Fibroblast of skin of right quadriceps (primary cell): ENCODE measurements at places on chromosomes 7 and 10.
A peak's percentile ranks its signal among the peaks of the same experiment; 100 is the strongest.

DNA sequence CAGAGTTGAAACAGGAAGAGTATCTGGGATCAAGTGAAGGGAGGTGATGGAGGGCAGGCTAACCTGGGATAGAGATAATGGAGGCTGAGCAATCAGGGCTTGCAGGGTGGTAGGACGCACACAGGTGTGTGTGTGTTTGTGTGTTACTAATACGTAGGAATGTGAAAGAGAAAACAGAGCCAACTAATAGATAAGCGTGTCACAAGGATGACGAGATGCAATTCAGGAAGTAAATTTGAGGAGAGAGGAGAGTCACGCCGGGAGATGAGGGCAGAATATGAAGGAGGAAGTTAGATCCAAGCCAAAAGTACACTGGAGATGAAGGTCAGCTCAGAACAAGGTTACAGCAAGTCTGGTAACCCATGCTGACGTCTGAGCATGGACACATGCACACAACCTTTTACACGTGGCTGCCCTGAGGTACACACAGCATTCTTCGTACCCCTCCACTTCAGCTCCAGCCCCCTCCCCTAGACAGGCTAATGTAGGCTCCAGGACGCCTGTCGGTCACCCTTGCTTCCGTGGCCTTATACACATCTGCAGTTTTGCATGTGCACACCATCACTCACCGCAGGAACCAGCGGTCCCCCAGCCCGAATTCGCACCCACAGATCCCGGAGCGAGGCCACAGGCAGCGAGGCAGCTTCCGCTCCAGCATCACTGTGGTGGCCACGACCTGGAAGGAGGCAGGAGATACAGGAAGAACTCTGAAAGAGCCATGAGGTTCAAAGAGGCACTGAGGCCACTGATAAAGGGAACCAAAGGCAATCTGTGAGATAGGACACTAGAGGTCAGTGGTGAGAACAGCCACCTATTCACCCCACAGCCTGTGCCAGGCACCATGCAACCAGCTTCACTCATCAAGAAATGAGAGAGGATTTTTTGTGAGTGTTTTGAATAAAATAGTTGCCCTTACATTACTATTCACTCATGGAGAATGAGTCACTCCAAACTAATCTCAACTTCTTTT, 23.7 kb upstream of the TRPV6 start:
- DNase-seq, result no peak

DNA sequence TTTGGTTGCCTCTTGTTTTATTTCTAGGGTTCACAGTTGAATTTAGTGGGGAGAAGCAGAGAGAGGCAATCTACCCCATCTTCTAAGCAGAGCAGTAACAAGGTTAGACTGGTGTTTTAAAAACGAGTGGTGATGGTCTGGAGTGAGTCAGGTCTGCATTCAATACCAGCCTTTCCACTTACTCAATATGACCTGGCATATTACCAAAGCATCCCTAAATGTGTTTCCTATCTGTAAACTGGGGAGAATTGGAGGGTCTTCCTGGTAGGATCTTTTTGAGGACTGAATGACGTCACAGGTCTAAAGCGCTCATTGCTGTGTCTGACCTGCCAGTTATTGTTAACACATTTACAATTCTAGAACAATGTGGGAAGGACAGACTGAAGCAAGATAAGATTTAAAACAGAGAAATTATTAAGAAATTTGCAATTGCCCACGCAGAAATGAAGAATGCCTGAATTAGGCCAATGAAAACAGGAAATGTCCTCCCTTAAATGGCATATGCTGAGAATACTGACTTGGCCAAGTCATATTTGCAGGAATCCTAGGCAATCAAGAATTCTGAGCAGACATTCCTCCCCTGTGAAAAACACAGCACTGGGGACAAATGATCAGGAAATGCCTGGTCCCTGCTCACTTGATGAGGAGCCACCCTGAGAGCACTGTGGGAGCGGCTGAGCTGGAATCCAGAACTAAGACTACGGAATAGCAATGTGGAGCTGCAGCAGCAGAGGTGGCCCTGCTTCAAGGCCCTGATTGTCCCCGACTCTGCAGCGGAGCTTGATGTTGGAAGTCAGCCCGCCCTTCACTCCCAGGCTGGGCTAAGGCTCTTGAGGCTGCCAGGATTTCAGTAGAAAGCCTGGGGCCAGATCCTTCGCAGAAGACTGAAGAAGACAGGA, 184.5 kb upstream of the CXCL12 start:
- DNase-seq, result peak; percentile 94

- no peak for DNase-seq
Observed at GRCh38 chr10:97577701-97578100, 5.1 kb downstream of the ANKRD2 start.

- peak; percentile 14 for DNase-seq
Observed at GRCh38 chr7:67619175-67619574, 622.5 kb downstream of the TYW1 start.

- no peak for DNase-seq
Observed at GRCh38 chr10:130345728-130346127, 209.5 kb downstream of the GLRX3 start.

- no peak for DNase-seq
Observed at GRCh38 chr7:98755138-98755898, 114.5 kb downstream of the TMEM130 start.

DNA sequence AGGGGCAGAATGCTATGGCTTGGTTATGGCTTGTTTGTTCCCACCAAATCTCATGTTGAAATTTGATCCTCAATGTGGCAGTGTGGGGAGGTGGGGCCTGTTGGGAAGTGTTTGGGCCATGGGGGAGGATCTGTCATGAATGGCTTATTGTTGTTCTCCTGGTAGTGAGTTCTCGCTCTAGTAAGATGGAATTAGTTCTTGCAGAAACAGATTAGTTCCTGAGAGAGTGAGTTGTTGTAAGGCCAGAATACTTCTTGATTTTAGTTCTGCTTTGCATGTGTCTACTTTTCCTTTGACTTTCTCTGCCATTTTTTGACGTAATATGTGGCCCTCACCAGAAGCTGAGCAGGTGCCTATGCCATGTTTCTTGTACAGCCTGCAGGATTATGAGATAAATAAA, 188.2 kb downstream of the KIF20B start:
- no peak for DNase-seq

GRCh38 chr10:1123198-1123597, 67.0 kb downstream of the WDR37 start:
- DNase-seq, result no peak

- peak; percentile 52 for DNase-seq
Observed at GRCh38 chr10:102509387-102509786, 5.6 kb downstream of the SUFU start.

DNA sequence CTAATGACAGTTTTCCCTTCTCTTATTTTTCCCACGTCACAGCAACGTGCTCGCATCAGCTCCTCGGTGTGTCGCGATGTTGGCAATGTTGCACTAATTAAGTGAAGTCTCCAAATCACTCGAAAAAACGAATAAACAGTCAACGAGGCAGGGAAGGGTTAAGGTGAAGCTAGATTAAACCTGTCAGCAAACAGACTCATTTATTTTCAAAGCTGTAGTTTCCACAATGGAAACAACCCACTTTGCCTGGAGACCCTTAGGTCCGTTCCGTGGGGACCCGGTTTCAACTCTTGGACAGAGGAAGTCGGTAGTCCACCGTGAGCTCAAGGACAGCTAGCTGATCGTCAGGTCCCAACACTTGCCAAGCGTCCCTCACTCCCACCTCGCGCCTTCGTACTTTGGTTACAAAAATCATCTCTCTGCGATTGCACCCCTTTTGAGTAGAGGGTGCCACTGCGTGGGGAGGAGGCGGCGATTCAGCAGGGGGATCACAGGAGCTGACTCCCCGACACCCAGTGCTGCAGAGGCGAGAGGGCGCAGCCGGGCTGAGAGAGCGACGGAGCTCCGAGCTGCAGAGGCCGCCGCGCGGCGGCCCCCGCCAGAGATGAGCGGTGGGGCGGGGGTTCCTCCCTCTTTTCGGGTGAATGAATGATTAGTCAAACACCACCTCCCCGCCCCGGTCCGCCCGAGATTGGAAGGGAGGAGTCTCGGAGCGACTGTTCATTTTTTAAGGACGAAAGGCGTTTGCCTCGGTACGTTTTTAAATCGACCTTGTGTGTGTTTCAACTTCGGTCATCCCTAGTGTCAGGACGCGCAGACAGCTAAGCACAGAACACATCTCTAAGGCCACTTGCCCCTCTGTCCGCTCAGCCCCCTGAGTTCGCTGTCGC, 1.3 kb upstream of the BMPER start:
- DNase-seq, result peak; percentile 74

GRCh38 chr10:98414932-98415730, at the start of gene PYROXD2:
TSS of gene PYROXD2 (minus strand) at chr10:98415182. CDS start at chr10:98415135, 47 bp downstream.
- peak; percentile 94 for DNase-seq

GRCh38 chr10:32239769-32240168, 107.2 kb downstream of the EPC1 start:
- peak; percentile 76 for DNase-seq

DNA sequence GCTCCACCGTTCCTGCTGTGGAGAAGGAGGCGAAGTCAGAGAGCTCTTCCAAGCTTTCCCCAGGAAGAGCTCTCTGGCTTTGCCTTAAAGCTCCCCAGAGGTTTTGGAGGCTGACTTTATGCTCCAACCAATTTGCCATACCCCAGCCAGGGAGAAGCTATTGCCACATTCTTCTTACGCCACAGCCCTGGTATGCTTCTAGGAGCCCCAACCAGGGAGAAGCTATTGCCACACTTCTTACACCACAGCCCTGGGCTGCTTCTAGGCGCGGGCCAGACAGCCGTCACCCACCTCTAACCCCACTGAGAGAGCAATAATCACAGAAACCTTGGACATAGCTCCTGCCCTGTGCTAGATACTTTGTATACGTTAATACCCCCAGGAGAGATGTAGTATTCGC, 951 bp downstream of the ELOVL3 start:
- peak; percentile 68 for DNase-seq

DNA sequence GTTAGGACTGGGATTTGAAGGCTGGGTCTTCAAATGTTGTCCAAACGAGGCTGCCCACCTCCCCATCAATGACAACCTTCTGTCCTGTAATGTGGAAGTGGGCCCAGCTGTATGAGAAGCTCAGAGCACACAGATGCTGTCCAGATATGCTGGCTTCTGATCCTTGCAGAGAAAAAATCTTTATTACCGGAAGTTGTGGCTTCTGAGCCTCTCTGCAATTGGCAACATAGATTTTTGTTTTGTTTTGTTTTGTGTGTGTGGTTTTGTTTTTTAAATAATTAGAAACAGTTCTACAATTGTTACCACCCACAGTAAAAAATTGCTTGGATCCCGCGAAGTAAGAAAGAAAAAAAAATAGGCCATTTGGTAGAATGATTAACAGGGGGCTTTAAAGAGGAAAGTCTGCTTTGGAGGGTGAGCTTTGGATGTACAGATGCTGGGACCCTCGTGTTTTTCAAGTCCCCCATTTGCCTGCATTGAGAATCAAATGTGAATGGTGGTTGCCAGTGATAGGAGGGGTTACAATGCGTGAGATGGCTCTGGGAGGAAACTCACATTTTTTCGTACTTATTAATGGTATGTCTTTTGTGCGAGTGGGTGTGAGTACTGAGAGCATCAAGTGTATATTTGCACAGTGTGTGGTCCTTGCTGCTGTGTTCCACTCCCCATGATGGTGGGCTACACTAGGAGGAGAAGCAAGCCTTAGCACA, 153.2 kb downstream of the TCF7L2 start:
- DNase-seq, result peak; percentile 86

GRCh38 chr10:122999347-122999746, 9.2 kb downstream of the IKZF5 start:
- DNase-seq, result no peak

DNA sequence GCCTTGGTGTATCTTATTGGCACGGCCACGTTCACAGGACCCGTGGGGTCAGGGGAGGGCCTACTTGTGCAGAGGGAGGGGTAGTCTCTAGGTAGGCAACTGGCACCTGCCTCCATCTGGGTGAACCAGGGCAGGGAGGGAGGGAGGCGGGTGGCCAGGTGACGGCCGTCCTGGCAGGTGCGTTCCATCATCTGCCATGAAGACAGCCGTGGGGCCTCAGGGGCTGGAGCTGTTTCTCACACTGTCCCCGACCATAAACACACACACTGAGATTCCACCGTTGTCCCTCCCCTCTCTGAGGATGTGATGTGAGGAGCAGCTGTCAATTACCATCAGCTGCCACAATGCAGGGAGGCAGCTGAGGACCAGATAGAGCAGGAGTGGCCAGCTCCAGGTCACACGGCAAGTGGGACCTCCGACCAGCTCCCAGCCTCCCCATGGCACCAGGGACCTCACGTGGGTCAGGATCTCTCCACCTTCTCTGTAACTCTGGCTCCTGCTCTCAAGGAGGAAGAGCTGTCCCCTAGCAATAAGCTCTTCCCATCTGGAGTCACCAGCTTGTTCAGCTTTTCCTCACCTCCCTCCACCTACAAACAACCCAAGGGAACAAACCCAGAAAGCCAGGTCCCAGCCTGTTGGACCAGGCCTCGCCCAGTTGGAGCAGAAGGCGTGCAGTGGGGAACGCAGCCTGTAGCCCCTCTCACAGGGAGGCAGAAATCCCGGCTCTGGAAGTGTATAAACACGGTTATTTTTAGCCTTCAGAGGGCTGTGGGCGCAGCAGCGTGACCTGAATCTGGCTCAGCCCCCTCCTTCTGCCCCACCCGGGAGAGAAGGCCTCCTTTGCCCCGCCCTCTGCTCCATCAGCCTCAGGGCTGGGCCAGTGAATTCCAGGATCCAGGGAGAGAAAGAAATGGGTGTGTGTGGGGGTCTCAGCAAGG, 33.1 kb downstream of the ZMIZ1 start:
- peak; percentile 72 for DNase-seq

- no peak for DNase-seq
Observed at GRCh38 chr7:25149836-25150235, 24.8 kb upstream of the CYCS start.

- DNase-seq, result peak; percentile 37
Observed at GRCh38 chr7:133401225-133401624, 148.3 kb downstream of the EXOC4 start.

DNA sequence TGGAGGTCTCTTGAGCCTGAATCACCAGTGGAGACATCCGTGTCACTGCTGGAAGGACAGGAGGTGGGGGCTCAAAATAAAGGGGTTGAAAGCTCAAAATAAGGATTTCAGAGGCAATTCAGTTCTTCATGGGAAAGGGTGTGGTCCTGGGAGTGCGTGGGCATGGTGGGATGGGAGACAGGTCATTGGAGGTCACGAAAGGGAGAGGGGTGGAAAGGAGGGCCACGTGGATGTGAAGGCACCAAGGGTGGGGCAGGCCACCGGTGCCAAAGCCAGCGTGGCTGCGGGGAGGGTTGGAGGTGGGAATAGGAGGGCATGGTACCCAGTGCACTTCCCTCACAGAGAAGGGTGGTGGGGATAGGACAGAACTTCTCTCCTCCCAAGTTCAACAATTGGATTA, 59.7 kb downstream of the HTR5A start:
- no peak for DNase-seq

- DNase-seq, result no peak
Observed at GRCh38 chr7:119665796-119666195, 607.2 kb upstream of the KCND2 start.

GRCh38 chr10:93142534-93142933, 68.8 kb downstream of the CYP26A1 start:
- DNase-seq, result no peak

GRCh38 chr7:153943457-153943856, 108.7 kb upstream of the DPP6 start:
- DNase-seq, result no peak

GRCh38 chr10:103510791-103511752, 17.6 kb downstream of the NEURL1 start:
- no peak for DNase-seq

GRCh38 chr7:37642028-37642540, 41.5 kb upstream of the GPR141 start:
- DNase-seq, result no peak

GRCh38 chr7:84237533-84238173, 43.1 kb upstream of the SEMA3A start:
- DNase-seq, result peak; percentile 99

GRCh38 chr10:88042160-88043100, 179.0 kb downstream of the PTEN start:
- DNase-seq, result peak; percentile 81
